Hypothalamus (tissue), 51 donors: ENCODE measurements at places on chromosomes 4 and X.

DNA sequence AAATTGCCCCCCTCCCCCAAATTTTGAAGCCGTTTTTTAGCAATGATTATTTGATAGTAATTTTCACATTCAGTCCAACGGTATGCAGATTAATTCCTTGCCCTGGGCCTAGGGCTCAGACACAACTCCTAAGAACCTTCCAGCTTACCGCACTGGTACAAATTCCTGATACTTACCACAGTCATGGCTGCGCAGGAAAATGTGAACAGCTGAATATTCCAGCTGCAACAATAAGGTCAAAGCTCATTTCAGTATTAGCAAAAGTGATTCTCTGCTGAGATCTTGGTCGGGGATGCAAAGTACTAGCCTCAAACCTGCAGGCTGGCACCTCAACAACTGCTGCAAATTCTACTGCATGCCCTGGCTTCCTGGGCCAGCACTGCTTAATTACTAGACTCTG is 3.0 kb downstream of the ATP11C start:
- no peak for DNase-seq

GRCh38 chrX:70755850-70756249 is 152.7 kb downstream of the TEX11 start:
- DNase-seq: no peak

GRCh38 chr4:52560844-52561280 is 98.2 kb downstream of the USP46 start:
- peak; percentile 53 for DNase-seq

- no peak for DNase-seq
Observed at GRCh38 chrX:7987160-7988012, 60.2 kb upstream of the PNPLA4 start.

GRCh38 chr4:88756149-88756548 is 58.5 kb upstream of the NAP1L5 start:
- no peak for DNase-seq

GRCh38 chrX:87468941-87469340 is 48.7 kb upstream of the KLHL4 start:
- no peak for DNase-seq

DNA sequence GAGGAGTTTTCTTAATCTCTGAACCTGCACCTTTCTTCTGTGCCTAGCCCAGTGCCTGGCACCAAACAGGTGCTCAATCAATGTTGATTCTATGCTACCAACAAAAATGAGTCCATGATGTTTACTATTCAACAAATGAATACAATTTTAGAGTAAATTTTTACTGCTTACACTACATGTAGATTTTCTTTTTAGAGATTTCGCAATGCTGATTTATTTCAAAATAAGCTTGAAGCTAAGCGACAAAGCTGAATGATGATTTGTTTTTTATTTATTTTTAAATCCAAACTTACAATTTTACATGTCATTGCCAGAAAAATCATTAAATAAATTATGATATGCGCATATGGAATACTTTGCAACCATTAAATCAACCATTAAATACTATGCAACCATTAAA is 55.7 kb downstream of the AR start:
- no peak for DNase-seq

- DNase-seq: no peak
Observed at GRCh38 chr4:7155590-7156071, 36.7 kb upstream of the SORCS2 start.

DNA sequence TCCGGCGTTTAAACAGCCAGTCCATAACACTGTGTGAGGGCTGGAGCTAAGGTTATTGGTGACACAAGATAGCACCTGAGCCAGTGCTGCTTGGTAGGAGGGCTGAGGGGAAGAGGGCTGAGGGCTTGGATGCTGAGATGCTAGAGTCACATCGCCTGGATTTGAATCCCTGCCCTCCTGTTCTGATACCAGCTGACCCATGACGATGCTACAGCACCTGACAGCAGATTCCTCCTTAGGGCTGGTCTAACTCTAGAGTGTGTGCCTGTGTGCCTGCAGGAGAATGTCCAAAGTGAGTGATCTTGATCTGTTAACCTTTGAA is 102.5 kb downstream of the PTTG2 start:
- DNase-seq: no peak

- no peak for DNase-seq
Observed at GRCh38 chr4:140185412-140186081, 31.6 kb upstream of the MAML3 start.

- no peak for DNase-seq
Observed at GRCh38 chr4:15254236-15254880, 173.5 kb upstream of the C1QTNF7 start.

DNA sequence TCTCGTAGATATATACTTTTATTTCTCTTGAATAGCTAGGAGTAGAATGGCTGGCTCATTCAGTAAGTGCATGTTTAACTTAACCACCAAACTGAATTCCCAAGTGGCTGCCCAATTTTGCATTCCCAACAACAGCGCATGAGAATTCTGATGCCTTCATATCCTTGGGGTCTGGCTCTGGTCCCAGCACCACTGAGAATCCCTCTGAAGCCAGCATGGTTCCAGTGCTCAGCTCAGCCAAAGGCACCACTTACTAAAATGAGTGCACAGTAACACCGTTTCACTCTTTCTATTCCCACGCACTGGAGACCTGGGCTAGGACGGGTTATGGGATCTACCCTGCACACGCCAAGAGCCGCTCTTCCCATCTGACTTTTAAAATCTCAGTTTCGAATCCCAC is 60.4 kb downstream of the CASP3 start:
- DNase-seq: no peak

DNA sequence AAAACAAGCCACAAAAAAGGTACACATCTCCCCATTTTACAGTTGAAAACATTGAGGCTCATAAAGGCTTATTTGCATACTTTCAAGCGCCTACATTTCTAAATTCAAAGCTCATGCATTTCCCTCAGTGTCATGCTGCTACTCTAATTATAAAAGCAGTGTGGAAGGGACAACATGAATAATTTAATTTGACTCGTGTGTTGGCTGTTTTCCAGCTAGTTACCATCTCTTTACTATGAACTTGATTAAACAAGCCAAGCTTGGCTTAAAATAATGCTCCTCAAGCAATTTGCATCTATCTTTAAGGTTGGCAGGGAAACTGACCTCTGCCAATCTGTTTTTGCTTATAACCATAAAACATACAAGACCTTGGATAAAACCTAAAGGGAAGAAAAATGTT is 252.5 kb upstream of the NEIL3 start:
- no peak for DNase-seq

- DNase-seq: no peak
Observed at GRCh38 chrX:12327836-12328235, 189.6 kb downstream of the FRMPD4 start.
